Kidney (tissue), 22 donors: ENCODE measurements at places on chromosomes 5 and 9. TPM values are rescaled to one million over a fixed set of nuclear protein-coding genes. Genes with fewer than 3 reads are reported as not detected.
A peak's percentile ranks its signal among the peaks of the same experiment; 100 is the strongest.

DNA sequence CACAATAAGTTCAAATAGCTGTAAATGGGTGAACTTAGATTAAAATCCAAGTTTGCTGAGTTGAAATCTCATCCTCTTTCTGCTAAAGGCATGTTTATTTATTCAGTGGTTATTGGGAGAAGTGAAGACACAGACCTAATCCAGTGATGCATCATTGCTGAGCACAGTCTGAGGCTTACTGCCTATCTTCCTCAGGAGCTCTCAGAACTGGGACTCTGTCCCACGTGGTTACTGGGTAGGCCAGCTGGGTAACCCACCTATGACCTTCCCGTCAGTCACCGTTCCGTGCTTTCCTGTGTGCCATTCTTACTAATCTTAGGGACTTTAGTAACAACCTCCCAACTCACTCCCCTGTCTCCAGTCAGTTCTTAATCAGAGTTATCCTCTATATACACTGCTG is 226.8 kb upstream of the ATP10B start:
- DNase-seq = no peak

- no peak for DNase-seq
These were observed 58.8 kb downstream of the SNX30 start for GRCh38 chr9:112809351-112809848.

GRCh38 chr9:135037521-135038250 is 49.8 kb upstream of the OLFM1 start:
- no peak for DNase-seq

- DNase-seq = peak; percentile 56
These were observed 18.2 kb downstream of the NR2F1 start for GRCh38 chr5:93601071-93601801.

- DNase-seq = no peak
These were observed 127.2 kb upstream of the SLC44A1 start for GRCh38 chr9:105117234-105117633.

DNA sequence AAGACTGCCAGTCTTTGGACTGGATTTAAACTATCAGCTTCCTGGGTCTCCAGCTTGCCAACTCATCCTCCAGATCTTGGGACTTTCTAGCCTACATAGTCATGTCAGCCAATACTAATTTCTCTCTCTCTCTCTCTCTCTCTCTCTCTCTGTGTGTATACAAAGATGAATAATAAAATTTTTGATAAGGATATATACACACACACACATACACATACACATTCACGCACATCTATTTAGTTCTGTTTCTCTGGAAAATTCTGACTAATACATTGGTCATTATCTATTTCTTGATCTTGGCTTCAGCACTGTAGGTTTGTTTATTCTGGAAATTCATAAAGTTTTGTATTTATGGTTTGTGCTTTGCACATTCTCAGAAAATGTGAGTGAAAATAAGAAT is 1606.2 kb upstream of the NUDT12 start:
- DNase-seq = no peak

DNA sequence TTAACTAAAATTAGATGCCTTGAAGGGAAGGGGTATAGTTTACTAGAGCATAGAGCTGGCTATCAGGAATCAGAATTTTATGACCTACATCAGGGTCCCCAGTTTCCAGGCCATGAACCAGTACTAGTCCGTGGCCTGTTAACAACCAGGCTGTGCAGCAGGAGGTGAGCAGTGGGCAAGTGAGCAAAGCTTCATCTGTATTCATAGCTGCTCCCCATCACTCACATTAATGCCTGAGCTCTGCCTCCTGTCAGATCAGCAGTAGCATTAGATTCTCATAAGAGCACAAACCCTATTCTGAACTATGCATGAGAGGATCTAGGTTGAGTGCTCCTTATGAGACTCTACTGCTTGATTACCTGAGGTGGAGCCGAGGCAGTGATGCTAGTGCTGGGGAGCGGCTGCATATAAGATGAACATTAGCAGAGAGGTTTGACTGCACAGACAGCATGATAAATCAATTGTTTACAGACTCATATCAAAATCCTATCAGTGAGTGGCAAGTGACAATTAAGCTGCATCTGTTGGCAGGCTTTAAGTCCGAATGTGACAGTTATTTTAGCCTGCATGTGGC is 44.6 kb downstream of the TAF11L14 start:
- DNase-seq = no peak

DNA sequence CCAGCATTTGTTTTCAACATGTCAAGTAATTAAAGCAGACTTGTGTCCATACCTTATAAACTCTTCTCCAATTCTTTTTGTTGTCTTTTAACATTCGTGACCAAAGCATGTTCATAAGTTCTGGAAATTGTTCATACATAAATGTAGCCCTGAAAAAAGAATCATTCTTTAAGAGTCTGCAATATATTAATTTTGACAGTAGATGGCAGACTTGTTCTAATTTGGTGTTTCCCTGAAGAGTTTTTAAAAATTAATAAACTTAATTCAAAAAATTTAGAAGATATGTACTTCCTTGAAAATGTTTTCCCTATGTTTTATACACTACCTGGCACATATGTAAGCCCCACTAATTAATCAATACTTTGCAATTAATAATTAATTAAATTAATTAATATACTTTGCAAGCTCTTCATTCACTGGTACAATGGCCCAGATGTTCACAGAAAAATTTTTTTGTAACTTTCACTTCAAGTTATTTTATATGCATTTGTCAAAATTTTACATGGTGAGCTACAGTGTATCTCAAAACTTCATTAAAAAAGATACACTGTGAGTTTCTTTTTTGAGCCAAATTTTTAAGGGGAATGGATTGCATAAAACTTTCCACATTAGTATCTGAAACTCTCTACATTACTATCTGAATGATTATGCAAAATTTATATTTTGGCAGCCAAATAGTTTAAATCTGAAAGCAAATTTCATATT is 42.1 kb downstream of the CLINT1 start:
- no peak for DNase-seq

DNA sequence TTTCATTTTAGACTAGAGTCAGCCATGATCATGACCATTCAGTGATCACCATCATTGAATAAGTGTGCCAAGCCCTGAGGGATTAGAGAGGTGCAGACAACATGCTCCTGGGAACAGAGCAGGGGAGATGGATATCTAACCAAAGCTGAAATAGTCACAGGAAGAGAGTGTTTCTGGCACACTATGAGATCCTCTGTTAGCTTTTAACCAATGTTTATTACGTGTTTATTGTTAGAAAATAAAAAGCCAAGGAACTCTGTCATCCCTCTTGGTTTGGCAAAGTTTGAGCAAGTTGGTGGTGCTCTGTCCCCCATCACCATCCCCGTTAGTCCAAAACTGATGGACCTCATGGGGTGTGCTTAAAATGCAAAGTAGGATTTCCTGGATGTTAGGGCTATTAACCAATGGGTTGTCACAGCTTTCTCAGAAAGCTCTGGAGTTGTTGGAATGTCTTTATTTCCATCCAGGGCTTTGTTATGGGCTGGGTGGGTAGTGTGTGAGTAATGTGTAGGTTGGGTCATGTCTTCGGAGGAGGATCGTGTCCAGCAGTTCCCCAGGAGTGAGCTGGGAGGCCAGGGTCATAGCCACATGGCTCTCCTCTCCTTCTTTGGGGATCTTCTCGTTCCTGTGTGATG is 34.9 kb downstream of the SLC28A3 start:
- no peak for DNase-seq

DNA sequence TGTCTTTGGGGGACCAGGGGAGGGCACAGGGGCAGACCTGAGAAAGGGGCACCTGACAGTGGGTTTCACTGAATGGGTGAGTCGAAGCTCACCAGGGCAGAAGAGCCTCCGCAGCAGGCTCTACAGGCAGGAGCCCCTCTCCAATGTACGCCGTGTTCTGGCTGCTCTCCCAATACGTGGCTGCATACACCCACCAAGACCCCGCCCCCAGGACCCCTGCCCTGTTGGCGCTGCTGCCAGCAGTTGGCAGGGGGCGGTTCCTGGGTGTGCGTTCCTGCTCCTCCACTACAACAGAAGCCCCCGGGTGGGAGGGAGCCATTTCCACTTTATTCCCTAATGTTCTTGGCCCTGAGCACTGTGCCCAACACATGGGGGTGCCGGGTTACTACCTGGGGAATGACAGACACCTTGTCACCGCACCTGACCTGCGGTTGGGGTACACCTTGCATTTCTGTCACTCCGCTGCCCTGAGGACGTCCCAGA is 30.3 kb downstream of the SARDH start:
- DNase-seq = no peak

CXXC5 gene
- polyA plus RNA-seq = 116 TPM
